Activated naive CD4-positive, alpha-beta T cell treated with anti-CD3 and anti-CD28 coated beads for 36 hours (primary cell): ENCODE measurements at places on chromosomes 11 and 22. TPM values are rescaled to one million over a fixed set of nuclear protein-coding genes. Genes with fewer than 3 reads are reported as not detected.

Gene ASCL2
- not detected for total RNA-seq

Gene TP53AIP1
- total RNA-seq: not detected

- no peak overlapping the region for H3K27ac ChIP-seq
- no peaks in the 10 kb centered on the region for H3K27me3 ChIP-seq
- no peak for DNase-seq
- no peak overlapping the region for H3K4me3 ChIP-seq
- H3K36me3 ChIP-seq: no peaks in the 10 kb centered on the region
These were observed 428.3 kb upstream of the RAG2 start for GRCh38 chr11:37026326-37026725.

DNA sequence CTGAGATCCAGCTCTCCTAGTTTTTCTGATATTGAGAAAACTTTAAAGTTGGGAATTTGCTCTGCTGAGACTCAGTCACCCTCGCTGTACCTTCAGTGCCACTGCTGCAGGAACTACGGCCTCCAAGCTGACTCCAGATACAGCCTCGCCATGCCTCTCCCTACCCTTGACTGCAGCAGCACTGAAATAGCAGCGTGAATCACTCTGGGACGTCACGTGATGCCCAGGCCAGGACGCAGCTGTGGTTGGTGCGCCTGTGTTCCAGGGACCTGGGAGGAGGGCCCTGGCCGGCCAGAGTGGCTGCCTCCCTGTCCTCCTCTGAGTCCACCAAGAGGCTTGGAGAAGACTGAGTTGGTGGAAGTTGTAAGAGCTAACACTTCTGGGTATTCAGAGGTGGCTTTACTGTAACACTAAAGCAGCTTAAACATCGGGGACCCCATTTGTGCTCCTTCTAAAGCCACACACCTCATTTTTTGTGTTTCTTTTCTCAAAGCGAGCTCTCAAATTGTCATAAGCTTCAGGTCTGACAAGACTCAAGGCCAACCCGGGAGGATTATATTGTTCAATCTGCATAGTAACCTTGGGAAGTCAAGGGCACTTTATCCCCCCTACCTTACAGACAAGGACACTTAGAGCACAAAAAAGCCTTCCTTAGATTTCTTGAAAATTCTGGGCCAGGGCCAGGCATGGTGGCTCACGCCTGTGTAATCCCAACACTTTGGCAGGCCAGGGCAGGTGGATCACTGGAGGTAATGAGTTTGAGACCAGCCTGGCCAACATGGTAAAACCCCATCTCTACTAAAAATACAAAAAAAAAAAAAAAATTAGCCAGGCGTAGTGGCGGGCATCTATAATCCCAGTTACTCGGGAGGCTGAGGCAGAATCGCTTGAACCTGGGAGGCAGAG lies 4.2 kb upstream of the STIP1 start:
- peak; percentile 76 for DNase-seq
- peaks cover 51% of the 10 kb centered on the region for H3K4me1 ChIP-seq
- H3K27ac ChIP-seq: no peak overlapping the region
- peak overlapping the region; percentile 43 for H3K4me3 ChIP-seq

DNA sequence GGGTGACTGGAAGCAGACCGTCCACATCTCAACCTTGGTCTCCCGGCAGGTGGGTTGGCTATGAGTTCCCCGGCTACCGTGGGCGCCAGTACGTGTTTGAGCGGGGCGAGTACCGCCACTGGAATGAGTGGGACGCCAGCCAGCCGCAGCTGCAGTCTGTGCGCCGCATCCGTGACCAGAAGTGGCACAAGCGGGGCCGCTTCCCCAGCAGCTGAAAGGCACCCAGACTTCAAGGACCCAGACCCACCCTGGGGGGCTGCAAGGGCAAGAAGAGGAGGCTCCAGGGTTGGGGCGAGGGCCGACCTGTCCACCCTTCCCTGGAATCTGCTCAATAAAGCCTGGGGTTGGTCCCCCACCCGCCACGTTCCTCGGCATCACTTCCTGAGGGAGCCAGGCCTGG lies 7.3 kb downstream of the CRYBB3 start:
- DNase-seq: no peak
- no peaks in the 10 kb centered on the region for H3K27me3 ChIP-seq
- no peak overlapping the region for H3K4me3 ChIP-seq
- no peaks in the 10 kb centered on the region for H3K4me1 ChIP-seq

GRCh38 chr11:28965819-28966218 lies 857.6 kb downstream of the METTL15 start:
- no peak overlapping the region for H3K4me3 ChIP-seq
- no peaks in the 10 kb centered on the region for H3K36me3 ChIP-seq
- no peak overlapping the region for H3K27ac ChIP-seq
- H3K4me1 ChIP-seq: no peaks in the 10 kb centered on the region

DNA sequence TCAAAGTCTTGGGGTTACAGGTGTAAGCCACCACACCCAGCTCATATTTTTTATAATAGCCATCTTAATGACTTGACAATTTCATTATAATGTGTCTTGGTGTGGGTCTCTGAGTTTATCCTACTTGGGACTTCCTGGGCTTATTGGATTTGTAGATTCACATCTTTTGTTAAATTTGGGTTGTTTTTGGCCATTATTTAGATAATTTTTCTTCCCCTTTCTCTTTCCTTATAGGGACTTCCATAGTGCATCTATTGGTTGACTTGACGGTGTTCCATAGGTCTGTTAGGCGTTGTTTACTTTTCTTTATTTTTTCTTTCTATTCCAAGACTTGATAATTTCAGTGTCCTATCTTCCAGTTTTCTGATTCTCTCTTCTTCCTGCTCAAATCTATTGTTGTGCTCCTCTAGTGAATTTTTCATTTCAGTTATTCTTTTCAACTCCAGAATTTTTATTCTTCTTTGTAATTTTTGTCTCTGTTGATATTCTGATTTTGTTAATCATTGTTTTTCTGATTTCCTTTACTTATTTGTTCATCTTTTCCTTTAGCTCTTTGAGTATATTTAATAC lies 45.6 kb downstream of the RRM1 start:
- no peaks in the 10 kb centered on the region for H3K4me1 ChIP-seq
- no peak overlapping the region for H3K27ac ChIP-seq
- H3K27me3 ChIP-seq: no peaks in the 10 kb centered on the region
- peaks cover 68% of the 10 kb centered on the region for H3K36me3 ChIP-seq
- no peak for DNase-seq

DNA sequence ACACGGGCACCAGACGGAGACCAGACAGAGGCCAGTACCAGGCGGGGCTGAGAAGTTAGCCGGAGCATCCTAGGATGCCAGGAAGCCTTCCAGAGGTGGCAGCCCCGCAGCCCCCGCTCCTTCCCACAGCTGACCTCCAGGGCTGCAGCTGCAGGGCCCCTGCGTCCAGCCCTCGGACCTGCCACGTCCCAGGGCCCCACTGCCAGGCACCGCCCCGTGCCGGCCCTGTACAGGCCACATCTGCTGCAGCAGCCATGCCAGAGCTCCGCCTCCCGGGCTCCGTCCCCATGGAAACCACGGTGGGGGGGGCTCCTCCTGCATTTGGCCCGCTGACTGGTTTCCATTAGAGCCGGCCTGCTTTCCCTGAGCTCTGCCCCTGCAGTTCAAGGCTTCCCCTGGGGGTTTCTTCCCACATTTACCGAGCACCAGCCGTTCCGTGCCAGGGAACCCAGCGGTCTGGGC lies 62.5 kb upstream of the PPARA start:
- no peak for DNase-seq
- no peak overlapping the region for H3K27ac ChIP-seq
- H3K4me3 ChIP-seq: no peak overlapping the region
- peaks cover 3% of the 10 kb centered on the region for H3K4me1 ChIP-seq
- no peaks in the 10 kb centered on the region for H3K27me3 ChIP-seq

DNA sequence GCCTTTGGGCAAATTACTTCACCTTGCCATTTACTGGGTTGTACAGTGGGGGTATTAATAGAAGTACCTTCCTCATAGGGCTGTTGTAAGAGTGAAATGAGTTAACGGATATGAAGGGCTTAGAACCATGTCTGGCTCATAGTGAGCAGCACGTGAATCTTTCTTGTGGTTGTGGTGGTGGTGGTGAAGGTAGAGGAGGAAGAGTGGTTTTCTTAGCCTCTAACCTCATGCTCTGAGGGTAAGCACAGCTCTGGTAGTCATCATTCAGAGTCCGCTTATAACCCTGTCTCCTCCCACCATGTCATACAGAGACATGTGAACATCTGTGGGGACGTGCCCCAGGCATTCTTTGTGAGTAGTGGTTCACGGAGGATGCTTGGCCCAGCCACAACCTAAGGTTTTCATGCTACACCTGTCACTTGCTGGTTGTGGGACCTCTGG lies 43.6 kb downstream of the TEAD1 start:
- H3K4me3 ChIP-seq: no peak overlapping the region
- peaks cover 15% of the 10 kb centered on the region for H3K4me1 ChIP-seq
- H3K27ac ChIP-seq: no peak overlapping the region
- peak; percentile 88 for DNase-seq

- DNase-seq: peak; percentile 69
- peaks cover 2% of the 10 kb centered on the region for H3K4me1 ChIP-seq
- H3K27ac ChIP-seq: no peak overlapping the region
These were observed 2.5 kb upstream of the SEPTIN3 start for GRCh38 chr22:41966607-41967240.
